ENCODE measurements at places on chromosomes 7 and 10.

- no peak for DNase-seq
Observed at GRCh38 chr10:88764110-88764509, 4.3 kb downstream of the LIPN start.

DNA sequence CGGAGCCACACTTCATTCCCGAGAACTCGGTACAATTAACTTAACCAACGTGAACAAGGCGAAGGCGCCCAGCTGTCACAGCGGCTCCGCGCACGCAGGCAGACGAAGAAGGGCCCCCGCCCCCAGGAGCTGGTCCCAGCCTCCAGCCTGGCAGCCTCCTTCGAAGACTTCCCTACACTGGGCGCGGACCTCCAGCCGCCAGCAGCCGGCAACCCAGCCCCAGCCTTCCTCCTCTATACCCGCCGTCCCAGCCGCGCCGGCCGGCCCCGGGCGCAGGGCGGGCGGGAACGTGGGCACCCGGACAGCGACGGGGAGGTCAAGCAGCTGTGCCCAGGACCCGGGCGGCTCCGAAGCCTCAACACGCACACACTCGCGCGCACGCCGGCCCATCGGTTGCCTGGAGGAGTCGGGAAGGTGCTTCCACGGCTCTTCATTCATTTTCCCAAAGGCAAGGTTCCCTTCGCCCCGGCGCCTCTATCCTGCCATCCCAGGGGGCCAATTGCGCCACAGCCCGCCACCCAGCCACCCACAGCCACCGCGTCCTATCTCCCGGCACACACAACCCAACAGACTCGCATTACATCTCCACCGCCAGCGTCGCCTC is 1.6 kb downstream of the CHST15 start:
- no peak for DNase-seq

DNA sequence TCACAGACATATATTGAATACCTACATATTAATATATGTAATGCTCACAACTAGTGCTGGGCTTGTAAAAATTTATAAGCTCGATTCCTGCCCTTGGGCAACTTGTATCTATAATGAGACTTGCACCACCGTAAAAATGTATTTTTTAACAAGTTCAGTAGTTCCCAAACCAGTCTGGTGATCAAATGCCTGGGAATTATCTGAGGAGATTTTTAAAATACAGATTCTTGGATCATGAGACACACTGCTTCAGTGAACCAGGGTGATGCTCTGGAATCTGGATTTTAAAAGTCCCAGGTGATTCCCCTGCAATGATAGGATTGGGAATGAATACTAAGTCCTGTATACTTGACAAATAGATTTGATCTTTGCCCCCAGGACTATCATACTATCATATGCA is 4.3 kb upstream of the MICU1 start:
- no peak for DNase-seq

DNA sequence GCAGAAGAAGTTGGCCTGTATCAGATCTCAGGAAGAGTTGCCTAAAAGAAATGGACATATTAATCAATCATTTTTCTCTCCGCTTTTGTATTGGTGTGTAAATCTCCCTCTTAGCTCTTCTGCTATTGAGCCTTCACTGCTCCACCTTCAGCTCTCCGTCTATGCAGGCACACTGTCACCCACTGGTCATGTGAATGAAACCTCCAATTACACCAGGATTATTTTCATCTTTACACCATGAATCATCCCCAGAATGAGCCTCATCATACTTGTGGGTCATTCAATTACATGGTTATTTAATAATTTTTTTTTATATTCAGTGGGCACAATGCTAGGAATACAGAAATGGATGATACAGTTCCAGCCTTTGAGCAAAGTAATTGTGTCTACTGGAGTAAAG is 92.6 kb downstream of the LRRC4 start:
- DNase-seq: no peak

GRCh38 chr7:80721883-80722615 is 83.6 kb downstream of the CD36 start:
- DNase-seq: no peak

DNA sequence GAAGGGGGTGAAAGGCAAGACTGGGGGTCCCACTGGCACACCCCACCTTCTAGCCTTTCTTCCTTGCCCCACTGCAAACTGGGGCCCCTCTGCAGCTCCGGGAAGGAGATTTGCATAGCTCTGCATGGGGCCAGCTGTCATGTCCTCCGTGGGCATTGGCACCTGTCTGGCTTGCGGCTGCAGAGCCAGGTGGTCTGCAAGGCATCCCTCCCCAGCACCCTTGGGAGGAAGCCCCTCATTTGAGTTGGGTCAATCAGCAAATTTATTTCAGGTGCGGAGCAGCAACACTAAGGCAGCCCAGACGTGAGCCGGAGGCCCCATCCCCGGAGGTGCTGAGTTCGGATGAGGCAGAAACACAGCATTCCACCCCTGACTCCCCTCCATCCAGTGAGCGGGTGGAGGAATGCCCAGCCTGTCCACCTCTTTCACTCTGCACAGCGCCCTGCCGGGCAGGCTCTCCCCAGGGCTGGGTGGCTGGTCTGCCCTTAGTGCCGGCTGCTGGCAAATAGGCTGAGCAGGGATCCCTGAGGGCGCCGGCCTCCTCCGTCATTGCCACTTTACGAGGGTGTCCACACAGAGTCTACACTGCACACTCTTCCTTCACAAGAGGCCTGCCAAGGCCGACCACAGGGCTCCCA is 143.2 kb downstream of the TCERG1L start:
- no peak for DNase-seq

GRCh38 chr7:22597844-22598243 is 97.9 kb upstream of the STEAP1B start:
- no peak for DNase-seq

GRCh38 chr10:18044976-18045720 is 93.4 kb downstream of the SLC39A12 start:
- no peak for DNase-seq

DNA sequence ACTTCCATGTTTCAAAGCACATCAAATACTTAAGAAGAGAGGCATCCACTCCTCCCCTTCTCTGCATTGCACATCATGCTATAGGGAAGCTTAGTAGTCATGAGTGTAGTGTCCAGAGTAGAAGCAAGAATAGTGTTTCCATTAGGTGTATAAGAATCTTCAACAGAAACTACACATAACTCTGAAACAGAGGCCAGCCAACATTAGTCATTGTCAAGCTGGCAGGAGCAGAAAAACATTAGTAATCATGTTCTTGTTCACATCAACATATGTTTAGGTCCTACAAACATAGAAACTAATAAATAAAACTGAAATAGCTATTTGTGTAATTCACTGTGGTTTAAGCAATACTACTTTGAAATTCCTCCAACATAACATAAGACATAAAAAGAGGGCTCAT is 370.2 kb downstream of the PPP1R3A start:
- no peak for DNase-seq

- DNase-seq: peak; percentile 22
Observed at GRCh38 chr10:12902135-12902572, 99.4 kb downstream of the CCDC3 start.
